ENCODE measurements at places on chromosomes 12 and 14.
A peak's percentile ranks its signal among the peaks of the same experiment; 100 is the strongest.

GRCh38 chr12:123006977-123007376 is 26.5 kb downstream of the ARL6IP4 start:
- DNase-seq, result no peak

DNA sequence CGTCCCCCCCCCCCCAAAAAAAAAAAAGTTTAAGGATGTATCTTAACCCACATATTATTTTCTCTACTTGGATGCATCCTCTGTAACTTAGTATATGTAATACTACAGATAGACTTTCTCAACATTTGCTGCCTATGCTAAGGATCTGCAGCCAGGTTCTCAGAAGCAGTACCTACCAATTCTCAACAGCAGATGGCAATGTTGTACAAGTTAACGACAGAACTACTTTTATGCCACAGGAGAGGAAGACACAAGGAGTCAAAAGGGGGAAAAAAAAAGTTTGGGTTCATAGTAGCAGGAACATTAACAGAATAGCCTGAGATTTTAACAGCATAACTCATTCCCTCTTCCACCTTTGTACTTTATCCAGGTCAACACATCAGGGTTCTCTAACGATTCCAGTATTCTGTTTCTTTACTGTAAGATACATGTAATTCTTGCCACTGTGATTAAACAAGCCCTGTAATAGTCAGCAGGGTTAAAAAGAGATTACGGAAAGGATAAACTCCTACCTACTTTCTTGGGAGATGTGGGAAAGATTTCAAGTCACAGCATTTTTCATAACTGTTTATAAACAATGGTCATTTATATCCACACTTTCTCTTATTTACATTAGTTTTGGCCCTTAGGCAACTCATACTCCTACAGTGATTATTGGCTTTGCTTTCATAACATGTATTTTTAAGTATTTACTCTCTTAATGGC is 5.7 kb upstream of the NEK9 start:
- no peak for DNase-seq

DNA sequence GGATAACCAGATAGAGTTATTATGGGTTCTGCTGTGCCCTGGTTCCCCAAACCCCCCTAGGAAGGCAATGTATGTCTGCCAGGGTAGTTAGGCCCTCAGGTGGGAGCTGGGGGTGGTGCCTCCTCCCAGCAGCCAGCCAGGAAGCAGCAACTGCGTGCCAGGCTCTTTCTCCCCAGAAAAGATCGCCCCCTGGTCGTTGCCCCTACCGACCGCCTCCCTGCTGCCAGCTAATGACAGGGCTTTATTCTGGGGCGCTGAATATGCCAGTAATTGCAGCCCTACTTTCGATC is 36.3 kb downstream of the IQSEC3 start:
- no peak for DNase-seq

- DNase-seq, result no peak
Observed at GRCh38 chr12:90250042-90250441, 541.4 kb upstream of the ATP2B1 start.

DNA sequence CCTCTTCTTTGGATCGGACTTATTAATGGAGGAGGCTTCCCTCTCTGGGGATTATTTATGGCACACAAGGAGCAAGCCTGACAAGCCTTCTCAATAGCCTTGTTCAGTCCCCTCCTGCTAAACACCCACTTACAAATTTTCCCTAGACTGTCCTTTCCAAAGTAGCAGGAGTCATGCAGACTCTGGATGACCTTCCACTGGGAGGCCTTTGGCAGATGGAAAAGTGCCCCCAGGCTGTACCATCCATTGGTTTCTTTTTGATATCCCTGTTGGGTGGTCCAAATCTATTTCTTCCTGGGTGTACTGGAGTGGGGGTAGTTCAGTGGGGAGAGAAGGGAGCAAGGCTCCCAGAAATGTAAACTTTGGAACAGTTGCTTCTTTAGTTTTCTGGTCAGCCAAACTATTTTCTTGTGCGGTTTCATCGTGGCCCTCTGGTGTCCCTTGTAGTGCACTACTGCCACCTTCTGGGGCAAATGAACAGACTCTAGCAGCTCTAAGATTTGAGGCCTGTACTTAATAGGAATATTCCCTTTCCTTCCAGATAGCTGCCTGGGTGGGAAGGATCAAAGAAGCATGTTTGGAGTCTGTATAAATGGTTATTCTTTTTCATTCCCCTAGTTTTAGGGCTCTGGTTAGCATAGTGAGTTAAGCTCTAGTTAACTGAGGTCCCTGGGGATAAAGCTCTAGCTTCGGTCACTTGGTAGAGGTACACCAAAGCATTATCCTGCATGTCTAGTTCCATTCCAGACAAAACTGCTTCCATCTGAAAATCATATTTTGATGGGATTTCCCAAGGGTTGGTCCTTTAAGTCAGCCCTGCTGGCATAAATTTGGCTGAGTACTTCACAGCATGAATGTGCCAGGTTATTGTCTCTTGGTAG is 409.5 kb downstream of the SLC6A15 start:
- no peak for DNase-seq

DNA sequence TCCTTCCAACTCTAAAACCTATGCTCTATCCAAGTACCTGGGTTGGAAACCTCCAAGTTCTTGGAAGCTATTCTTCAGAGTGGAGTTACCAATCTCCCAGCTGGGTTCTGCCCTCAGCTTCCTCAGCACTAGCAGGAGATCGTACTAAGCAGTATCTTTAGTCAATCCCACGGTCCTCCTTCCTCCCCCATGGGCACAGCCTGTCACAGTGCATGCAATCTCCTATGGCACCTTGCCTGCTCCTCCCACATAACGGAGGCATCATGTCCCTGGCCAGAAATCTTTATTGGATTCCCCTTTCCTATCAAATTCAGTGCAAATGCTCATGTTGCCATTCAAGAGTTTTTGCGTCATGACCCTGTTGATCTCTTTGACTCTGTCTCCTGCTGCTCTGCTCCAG is 5.4 kb upstream of the LPAR5 start:
- DNase-seq, result no peak

- no peak for DNase-seq
Observed at GRCh38 chr14:90140298-90140955, 78.6 kb downstream of the KCNK13 start.

DNA sequence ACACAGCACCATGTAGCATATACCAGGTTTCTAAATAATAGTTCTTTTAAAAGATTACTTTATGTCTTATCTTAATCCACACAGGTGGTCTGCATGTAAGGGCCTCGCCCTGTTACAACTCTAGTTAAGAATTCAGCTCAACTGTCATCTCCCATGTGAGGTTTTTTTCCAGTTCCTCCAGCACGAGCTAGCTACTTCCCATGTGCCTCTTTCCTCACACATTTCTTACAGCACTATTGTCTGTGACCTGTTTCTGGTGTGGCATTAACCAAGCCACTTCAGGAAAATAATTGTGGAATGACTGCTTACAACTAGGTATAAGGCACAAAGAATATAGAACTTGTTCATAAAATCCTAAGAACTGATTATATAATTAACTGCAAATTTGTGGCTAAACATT is 65.5 kb downstream of the SH2B3 start:
- no peak for DNase-seq

DNA sequence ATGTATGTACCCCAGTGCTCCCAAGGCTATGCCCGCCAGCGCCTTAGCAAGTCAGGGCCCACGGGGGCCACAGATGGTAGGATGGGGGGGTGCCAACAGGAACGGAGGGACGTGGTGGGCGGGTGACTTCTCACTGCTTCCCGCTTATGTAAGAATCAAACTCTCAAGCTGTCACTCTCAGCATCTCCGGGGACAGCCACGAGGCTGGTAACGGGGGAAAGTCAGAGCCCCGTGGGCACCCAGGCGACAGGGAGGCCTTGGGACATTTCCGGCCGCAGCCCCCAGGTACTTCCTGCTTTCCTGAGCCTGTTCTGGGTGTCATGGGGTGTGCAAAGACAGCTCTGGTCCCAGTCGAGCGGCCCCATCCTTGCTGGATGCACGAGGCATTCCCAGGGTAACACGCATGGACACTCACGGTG is 59.3 kb downstream of the TESC start:
- no peak for DNase-seq

DNA sequence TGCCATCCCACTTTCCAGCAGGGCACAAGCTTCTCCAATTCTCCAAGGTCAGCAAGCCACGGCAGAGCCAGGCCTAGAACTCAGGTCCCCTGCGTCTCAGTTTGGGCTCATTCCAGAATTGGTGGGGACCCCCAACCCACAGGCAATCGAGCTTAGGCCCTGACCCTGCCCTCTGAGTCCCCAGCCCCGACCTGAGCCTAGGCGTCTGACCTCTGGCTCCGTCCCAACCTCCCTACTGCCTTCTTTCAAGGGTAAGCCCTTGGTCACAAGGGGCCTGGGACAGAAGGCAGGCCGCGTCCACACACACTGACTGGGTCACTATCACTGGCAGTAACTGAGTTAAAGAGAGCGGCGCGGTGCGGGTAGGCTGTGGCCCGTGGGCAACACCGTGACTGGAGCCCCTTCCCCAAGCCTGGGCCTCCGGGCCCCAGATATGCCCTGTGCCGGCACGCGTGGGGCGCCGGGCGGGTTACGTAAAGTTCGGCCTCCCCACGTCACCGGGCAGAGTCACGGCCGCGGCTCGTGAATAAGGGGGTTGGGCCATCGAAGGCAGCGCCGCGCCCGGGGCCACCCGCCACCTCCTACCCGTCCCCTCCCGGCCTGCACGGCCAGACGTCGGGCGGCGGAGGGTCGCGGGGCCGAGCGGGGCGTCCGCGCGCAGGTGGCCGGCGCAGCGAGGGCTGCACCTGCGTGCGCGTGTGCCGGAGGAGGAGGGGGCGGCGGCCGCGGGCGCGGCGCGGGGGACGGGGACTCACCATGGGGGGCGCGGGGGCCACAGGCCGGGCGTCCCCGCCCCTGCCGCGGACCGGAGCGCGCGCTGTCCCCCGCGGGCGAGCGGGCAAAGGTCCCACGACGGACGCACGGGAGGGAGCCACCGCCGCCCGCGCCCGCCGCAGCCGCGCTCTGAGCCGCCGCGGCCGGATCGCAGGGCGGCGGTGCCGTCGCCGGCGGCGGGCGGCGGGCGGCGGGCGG is 516 bp downstream of the ANKRD9 start:
- DNase-seq, result peak; percentile 32

DNA sequence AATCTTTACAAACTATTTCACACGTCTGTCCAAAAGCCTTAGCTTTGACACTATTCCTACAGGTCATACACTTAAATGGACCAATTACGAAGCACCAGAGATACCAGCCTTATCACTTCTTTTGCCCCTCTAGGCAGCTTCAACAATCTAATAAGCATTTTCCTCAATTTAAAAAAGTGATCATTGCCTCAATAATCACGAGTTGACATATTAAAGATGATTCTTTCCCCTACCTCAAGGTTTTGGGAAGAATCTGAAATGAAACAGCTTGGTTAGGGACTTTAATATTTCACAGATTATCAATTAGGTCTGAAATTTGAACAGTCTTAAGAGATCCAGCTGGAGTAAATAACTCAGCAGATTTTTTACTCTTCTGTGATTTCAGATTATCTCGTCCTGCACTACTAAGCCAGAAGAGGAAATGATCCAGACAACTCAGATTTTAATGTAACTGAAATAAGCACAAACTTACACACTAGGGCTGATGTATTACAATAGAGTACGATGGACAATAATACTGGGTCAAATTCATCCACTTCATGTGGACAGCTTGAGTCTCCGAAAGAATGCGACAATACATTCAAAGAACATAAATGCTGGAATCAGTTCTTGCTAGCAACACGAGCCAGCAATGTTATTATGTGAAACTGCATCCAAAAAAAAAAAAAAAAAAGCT is 15.9 kb downstream of the UBE2N start:
- DNase-seq, result no peak

- no peak for DNase-seq
Observed at GRCh38 chr12:124318278-124319020, 23.6 kb downstream of the RFLNA start.

DNA sequence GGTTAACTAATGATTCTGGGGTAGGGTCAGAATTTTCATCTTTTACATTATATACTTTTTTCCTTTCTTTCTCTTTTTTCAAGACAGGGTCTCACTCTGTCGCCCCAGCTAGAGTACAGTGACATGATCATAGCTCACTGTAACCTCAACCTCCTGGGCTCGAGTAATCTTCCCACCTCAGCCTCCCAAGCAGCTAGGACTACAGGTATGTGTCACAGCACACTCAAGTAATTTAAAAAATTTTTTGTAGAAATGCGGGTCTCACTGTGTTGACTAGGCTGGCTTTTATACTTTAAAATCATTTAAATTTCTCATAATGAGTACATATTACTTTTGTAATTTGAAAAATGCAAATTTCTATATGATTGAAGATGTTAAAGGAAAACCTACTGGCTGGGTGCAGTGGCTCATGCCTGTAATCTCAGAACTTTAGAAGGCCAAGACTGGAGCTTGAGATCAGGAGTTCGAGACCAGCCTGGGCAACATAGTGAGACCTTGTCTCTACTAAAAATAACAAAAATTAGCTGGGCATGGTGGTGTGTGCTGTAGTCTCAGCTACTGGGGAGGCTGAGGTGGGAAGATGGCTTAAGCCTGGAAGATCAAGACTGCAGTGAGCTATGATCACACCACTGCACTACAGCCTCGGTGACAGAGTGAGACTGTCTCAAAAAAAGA is 25.7 kb downstream of the R3HDM2 start:
- no peak for DNase-seq

DNA sequence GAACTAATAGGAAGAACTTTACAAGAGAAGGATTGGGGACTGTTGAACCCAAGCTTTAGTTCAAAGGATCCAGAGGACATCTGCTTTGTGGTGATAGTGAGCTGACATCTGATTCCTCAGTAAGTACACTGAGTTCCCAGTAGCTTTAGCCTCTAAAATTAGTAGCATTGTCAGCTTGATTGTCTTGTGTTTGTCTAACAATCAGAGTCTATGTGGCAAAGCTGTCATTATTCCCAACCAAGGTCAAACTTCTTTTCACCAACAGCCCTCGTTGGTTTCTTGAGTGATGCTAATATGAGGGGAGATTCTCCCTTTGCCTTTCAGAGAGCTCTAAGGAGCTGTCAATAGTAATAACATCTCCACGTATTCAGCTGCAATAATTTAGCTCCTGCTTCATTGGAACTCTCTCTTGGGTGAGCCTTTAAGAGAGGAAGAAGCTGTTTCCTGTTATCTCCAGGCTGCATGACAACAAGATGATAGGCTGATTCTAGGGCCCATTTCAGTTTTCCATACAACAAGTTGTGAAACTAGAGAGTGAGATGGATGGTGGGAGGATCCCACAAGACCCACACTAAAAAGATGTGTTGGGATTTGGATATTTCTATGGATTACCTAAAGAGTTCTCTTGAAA is 46.7 kb downstream of the TGFB3 start:
- no peak for DNase-seq

DNA sequence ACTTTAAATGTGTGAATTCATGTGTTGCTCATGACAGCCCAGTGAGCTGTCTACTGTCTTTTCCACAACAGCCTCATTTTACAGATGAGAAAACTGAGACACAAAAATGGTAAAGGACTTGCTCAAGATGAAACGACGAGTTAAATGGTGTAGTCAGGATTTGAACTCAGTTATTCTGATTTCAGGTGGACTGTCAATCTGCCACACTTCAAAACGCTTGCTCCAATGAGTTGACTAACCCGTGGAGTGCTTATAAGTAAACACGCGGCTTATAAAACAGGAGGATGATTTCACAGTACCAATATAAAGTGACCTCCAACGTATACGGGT is 652 bp upstream of the POLE2 start:
- DNase-seq, result no peak

GRCh38 chr12:108473400-108474055 is 41.5 kb upstream of the FICD start:
- no peak for DNase-seq

GRCh38 chr12:93109551-93110203 is 180.6 kb upstream of the EEA1 start:
- DNase-seq, result peak; percentile 52

All from activated naive CD4-positive, alpha-beta T cell treated with anti-CD3 and anti-CD28 coated beads, Interleukin-2, amount 50 U/mL, for 72 hours (primary cell).